ENCODE measurements at places on chromosomes 5 and 9.
A peak's percentile ranks its signal among the peaks of the same experiment; 100 is the strongest.

DNA sequence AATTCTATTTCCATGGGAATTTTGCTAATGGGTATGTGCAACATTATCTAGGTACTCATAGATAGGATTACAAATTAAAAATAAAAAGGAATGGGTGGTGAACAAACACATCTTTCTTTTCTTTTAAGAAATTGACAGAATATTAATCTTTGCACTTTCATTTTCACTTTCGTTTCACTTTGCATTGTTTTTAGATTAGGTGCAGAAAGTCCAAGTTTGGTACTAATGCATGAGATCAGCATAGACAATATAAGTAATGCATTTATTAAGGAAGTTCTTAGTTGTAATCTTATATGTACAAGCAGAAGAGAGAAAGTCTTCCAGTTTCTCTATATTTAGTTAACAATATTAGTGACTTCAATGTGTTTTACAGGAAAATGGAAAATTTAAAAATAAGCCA, 196.5 kb downstream of the COMMD10 start:
- DNase-seq, result no peak

DNA sequence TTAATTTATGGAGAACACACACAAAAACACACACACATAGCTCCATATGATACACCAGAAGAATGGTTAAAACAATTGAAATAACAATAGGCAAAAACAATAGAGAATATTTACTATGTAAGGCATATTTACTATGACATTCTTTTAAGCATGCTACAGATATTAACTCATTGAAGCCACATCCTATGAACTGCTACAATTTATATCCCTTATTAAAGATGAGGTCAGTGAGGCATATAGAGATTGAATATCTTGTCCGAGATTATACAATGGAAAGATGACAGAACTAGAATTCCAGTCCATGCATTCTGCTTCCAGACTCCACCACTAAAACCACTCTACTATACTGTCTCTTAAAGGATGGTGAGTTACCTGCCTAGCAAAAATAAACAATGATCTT, 60.7 kb downstream of the ADAMTS12 start:
- DNase-seq, result no peak

GRCh38 chr9:108838017-108838416, 17.8 kb downstream of the ACTL7B start:
- no peak for DNase-seq

GRCh38 chr9:111029260-111029659, 9.0 kb downstream of the LPAR1 start:
- DNase-seq, result no peak

DNA sequence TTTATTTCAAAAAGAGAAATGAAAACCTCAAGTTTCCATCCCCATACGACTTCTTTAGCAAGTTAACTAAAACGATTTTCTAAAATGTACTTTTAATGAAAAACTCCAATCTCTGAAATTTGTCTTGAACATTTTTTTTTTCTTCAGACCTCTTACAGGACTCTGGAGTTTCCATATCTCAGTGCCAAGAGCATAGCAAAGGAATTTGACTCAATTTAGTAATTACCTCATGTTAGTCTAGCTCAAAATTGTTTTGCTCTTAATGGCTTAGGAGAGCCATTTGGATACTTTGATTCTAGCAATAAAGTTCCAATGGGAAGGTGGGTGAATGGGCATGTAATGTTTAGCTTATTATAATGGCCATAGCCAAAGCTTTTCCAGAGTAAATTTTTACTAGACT, 26.0 kb upstream of the SPATA31D4 start:
- DNase-seq, result no peak

- DNase-seq, result no peak
These were observed 773.4 kb downstream of the BRINP1 start for GRCh38 chr9:118595719-118596305.

DNA sequence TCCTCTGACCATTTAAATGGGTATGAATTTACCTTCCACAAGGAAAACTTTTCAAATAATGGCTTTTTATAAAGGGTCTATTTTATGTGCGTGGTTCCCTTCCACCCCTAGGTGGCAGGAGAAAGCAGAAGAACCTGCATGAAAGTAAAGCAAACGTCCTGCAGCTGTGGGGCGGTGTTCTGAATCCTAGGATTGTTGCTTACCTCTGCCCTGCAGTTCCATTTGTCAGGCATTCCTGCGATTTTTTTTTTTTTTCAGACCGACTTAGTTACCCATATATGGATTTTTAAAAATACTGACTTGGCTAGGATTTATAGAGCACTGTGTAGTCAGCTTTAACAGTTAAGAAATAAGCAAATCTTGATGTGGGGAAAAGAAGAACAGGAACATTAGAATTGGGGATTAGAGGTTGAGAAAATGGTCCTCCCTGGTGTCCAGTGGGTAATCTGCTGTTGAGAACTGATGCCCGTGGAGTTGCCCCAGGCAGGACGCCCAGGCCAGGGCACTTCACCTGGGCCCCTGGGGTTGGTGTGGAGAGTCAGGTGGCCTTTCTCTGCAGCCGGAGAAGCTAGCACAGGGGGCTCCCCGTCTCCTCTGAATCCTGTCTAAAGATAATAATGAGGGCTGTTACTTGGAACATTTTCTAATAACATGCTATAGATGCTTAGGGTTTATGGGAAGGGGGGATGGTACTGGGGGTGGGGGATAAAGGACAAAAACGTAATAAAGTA, 30.4 kb upstream of the LTC4S start:
- DNase-seq, result peak; percentile 48

DNA sequence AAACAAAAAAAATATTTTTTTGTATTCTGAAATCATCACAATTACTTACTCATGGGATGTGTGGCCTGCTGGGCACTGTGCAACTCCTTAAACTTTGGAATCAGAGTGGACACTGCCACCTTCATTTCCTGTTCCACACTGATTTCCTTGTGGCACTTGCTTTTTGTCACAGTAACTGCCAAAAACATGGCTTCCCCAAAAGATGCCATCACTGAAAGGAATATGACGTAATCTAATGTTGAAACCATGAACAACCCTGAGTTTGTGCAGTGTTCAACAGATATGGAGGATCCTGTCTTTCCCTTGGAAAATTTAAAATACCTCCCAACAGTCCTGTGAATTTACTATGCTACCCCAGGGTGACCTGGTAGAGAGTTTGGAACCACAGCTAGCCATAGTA, 12.6 kb upstream of the IL12B start:
- DNase-seq, result no peak

GRCh38 chr9:89937051-89937450, 332.2 kb downstream of the GADD45G start:
- DNase-seq, result no peak

DNA sequence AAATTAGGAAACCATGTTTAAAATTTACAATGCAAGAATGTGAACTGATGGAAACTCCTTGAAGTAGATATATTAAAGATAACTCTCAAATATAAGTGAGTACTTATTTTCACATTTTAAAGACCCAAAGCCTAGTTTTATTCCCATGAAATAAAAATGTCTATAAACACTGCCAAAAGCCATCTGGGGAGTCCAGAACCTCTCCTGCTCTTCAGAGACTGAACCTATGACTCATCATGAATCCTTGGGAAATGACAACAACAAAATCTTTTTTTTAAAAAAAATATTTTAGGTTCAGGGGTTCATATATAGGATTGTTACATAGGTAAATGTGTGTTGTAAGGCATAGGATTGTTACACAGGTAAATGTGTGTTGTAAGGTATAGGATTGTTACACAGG, 33.8 kb upstream of the FYB1 start:
- no peak for DNase-seq

- no peak for DNase-seq
These were observed 29.2 kb upstream of the TGFBI start for GRCh38 chr5:135999406-136000139.

GRCh38 chr5:150675069-150675468, 14.0 kb downstream of the MYOZ3 start:
- no peak for DNase-seq

DNA sequence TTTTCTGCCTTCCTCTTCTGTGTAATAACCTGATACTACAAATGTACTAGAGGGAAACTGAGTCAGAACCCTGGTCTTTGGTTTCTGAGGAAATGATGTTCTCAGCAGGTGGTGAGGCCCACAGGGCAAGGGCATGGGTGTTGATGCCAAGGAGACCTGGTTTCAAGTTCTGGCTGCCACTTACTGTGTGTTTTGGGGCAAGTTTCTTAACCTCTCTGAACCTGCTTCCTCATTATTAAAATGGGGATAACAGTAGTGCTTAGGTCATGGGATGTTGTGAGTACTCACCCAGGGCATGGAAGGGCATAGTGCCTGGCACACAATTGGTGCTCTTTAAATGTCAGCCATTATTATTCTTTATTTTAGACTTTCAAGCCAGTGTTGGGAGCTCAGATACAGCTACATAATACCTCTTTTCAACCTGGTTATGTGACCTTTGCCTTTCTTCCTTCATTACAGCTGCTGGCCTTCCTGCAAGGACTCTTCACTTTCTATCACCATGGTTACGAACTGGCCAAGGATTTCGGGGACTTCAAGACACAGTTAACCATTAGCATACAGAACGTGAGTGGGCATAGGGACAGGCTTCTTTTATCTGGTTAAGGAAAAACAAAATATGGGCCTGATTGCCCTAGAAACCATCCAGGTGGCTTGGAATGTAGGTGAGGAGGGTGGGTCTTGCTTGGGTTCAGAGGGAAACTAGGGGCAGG, 131.5 kb downstream of the ARHGAP26 start:
- DNase-seq, result no peak

DNA sequence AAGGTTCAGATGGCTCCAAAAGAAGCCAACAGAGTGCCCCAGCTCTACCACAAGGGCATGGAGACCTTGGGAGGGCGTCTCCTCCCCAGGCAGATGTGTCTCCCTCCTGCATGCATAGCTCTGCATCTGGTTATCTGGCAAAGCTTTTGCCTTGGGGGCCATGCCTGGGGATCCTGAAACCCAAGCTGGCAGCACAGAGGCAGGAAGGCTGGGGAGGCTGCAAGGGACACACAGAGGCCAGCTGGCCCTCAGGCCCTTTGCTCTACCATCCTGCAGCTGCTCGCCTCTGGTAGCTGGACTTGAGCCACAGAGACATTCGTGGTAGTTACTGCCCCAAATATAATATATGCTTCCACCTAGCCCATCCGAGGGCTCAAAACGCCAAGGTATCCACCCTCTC, 3.9 kb downstream of the SEPTIN8 start:
- no peak for DNase-seq

GRCh38 chr5:65047948-65048690, 279.4 kb downstream of the CWC27 start:
- no peak for DNase-seq

DNA sequence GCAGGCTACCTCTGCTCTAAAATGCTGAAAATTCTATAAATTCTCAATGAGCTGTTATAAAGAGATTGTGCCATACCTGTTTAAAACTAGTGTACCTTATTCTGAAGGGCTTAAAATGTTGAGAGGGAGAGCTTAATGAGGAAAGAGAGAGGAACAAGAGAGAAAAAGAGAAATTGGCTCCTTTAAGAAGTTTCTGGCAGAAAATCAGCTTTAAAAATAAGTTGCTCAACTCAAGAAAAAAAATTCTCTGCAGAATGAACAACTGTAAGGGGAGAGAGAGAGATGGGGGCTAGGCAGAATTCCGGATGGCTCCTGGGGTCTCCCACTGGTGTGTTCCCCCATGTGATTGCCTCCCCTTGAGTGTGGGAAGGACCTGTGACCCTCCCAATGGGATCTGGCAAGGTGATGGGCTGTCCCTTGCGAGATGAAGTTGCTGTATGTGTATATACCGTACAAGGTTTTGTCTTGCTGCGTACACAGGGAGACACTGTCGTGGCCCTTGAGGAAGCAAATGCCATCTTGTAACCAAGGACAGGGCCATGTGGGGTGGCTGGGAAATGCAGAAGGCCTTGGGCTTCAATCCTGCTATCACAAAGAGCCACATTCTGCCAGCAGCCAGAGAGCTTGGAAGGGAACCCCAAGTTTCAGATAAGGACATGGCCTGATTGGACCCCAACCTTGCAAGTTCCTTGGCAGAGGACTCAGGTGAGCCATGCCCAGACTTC, 64.3 kb upstream of the S1PR3 start:
- no peak for DNase-seq

- no peak for DNase-seq
These were observed 6.7 kb downstream of the RNF44 start for GRCh38 chr5:176530393-176530982.

DNA sequence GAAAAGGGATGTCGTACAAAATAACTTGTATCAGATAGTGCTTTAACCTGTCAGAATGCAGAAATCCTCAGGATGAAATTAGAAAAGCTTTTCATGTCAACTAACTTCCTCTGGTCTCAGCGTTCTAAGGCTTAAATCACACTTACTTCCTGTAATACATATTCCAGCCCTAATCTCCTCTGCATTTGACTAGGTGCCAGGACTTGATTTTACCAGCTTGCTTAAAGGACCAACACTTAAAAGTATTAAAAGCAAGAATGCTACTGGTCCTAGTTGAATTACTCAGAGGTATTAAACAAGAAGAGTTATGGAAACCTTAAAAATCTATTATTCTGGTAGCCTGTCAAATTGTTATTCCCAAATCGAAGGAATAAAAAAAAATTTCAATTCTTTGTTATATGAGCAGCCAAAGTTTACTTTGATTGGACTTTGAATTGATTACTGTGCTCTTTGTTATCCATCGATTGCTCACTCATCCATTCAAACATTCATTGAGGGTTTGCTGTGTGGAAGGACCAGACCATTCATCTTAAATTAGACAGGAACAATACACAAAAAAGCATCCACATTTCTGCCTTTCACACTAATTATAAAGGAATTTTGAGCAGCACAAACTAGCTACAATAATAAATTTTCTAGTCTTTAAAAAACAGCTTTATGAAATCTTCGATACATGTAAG, 108.7 kb downstream of the MUSK start:
- DNase-seq, result no peak

- DNase-seq, result no peak
These were observed 714.9 kb upstream of the MEF2C start for GRCh38 chr5:89597878-89598277.

- no peak for DNase-seq
These were observed 218.0 kb downstream of the MAN2A1 start for GRCh38 chr5:109907731-109908130.

- DNase-seq, result no peak
These were observed 476.8 kb upstream of the C9orf72 start for GRCh38 chr9:28050046-28050445.

GRCh38 chr5:172749881-172750633, 20.9 kb downstream of the DUSP1 start:
- no peak for DNase-seq

- DNase-seq, result no peak
These were observed 62.7 kb downstream of the PRELID2 start for GRCh38 chr5:145772466-145772865.

- DNase-seq, result no peak
These were observed 812.0 kb upstream of the ZNF608 start for GRCh38 chr5:125558466-125558865.

GRCh38 chr5:58015175-58015574, 444.7 kb downstream of the PLK2 start:
- DNase-seq, result no peak

GRCh38 chr9:14326264-14326826, 12.4 kb upstream of the NFIB start:
- no peak for DNase-seq

DNA sequence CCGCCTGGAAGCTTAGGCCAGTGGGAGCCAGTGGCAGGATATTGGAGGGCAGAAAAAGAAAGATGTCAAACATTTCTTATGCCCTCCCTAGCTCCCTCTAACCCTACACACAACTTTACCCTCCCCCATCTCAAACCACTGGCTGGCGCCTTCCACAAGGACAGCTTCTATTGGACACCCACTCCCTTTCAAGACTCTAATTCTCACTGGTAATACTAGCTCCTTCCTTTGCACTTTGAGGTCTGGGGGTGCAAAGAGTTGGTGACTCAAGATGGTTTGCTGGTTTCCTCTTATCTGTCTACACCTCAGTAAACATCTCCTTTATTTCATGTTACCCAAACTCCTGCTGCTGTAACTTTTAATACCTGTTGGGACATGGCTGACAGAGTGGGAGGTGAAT, 11.6 kb upstream of the ITGA1 start:
- DNase-seq, result peak; percentile 36
